Stimulated activated CD4-positive, alpha-beta T cell treated with anti-CD3 and anti-CD28 coated beads, TNF-alpha, amount 100 ng/mL, for 24 hours (primary cell): ENCODE measurements at places on chromosomes 11 and 22.

- DNase-seq = no peak
These were observed 146.1 kb upstream of the C11orf87 start for GRCh38 chr11:109275931-109276330.

- no peak for DNase-seq
These were observed 36.3 kb downstream of the HIRA start for GRCh38 chr22:19395276-19395675.

DNA sequence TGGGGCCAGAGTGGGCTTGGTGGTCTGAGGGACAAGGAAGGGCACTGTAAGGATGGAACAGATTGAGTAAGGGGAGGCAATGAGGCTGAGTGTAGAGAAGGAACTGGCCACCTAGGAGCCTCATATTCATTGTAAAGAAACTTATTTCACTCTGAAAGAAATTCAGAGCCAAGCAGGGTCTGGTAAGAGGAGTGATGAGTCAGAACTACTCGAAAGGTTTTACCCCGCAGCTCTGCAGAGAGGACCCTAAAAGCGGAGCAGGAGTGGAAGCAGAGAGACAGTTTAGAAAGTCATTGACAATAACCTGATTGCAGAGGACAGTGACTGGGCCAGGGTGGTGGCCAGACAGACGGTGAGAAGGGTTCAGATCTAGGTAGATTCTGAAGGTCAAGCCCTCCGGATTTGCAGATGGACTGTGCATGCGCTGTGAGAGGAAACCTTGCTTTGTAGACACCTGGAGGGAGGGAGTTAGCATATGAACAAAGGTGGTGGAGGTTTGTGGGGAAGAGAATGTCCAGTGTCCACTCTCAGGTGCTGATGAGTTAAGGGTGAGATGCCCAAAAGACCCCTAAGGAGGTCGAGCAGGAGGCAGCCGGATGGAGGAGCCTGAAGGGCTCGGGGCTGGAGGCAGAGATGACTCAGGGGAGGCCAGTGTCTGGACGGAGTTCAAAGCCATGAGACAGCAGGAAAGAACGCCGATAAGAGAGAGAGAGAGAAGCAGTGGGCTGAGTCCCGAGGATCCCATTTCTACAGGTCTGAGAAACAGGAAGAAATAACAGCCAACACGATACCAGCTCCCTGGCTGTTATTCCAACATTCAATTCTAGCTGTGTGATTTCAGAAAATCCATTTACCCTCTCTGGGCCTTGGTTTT lies 546.0 kb downstream of the BRD1 start:
- no peak for DNase-seq

GRCh38 chr22:36852056-36852973 lies 8.5 kb upstream of the NCF4 start:
- no peak for DNase-seq

GRCh38 chr22:42262964-42263363 lies 7.5 kb downstream of the TCF20 start:
- no peak for DNase-seq

DNA sequence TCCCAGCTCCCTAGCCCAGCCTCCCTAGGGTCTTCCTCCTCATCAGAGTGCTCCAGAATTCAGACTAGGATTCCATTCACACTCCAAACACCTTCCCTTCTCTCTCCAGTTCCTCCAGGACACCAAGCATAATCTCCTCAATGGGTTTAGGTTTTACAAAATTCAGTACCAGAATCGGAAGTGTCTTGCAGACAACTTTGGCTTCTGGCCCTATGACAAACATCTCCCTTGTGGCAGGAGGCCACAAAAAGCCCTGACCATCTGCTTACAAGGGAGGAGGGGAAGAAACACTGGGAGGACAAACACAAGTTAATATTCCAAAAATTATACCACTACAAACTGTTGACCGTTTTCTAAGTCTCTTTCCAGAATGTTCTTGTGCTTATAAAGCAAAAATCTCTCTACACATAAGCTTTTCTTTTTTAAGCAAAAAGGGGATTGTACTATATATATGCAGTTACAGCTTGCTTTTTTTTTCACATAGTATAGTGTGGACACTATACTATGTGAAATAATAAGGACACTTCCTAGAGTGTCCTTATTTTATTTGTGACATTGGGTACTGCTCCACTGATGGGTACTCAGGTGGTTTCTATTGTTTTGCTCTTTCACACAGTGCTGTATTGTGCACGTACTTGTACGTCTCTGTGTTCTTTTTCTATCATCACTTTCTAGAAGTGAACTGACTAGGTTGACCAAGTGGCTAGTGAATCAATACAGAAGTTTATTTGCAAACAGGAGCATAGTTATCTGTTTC lies 78.7 kb downstream of the BDNF start:
- no peak for DNase-seq

DNA sequence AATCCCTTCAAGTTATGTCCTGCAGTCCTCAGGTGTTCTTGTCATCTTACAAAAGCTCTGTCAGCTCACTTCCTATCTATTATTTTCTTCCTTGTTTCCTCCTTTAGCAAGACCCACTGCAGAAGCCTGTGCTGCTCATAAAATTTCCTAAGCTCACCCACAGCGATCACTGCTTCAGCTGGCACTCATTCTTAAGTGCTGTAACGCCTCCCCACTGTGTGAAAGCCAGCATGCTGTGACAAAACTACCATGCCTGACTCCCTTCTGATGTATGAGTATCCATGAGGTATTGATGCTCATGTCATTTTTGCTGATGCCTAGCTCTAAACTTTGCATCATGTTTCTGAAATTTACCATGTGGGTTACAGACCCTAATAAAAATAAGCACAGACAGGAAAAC lies 41.5 kb upstream of the CNTN5 start:
- DNase-seq = no peak

GRCh38 chr11:8336356-8337129 lies 72.9 kb upstream of the LMO1 start:
- no peak for DNase-seq
